ENCODE measurements at places on chromosomes 3 and 15. TPM values are rescaled to one million over a fixed set of nuclear protein-coding genes. Genes with fewer than 3 reads are reported as not detected.
A peak's percentile ranks its signal among the peaks of the same experiment; 100 is the strongest.

- peak; percentile 19 for DNase-seq
Observed at GRCh38 chr3:85560088-85560785, 601.4 kb downstream of the CADM2 start.

GRCh38 chr15:69887009-69887408, 210.7 kb downstream of the TLE3 start:
- no peak for DNase-seq

DNA sequence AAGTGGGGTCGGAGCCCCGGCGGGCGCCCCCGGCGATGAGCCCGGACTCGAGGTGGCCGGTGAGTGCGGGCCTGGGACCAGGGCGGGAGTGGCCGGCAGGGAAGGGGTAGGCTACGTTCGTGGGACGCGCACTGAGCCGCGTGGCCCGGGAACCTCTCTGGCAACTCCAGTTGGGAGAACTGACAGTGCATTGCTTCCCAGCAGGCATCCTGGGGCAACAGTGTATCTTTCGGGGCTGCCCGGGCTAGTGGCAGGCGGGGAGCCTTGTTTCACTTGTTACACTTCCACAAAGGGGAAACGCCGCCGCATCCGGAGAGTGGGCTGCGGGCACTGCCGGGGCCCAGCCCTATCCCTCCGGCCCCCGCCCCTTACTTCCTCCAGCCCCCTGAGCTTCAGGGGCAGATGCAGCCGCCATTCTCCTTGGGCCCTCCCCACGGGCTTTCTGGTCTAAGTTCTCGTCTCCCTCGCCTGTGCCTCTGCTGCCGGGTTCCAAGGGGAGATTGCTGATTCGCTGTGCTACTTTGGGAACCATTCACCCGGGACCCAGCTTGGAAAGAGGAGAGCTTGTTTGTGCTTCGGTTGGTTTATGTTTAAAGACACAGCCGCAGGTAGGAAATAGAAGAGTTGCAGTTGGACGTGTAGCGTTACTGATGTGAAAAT, 675 bp downstream of the BRPF1 start:
- DNase-seq = no peak

GRCh38 chr3:23405081-23405480, 202.0 kb downstream of the UBE2E2 start:
- no peak for DNase-seq

DNA sequence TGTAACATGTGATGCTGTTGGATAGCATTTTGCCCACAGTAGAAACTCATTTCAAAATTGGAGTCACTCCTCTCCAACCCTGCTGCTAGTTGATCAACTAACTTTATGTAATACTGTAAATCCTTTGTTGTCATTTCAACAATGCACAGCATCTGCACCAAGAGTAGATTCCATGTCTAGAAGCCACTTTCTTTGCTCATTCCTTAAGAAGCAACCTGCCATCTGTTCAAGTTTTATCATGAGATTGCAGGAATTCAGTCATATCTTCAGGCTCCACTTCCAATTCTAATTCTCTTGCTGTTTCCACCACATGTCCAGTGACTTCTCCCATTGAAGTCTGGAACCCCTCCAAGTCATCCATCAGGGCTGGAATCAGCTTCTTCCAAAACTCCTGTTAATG, 42.9 kb downstream of the AKAP13 start:
- DNase-seq = no peak

DNA sequence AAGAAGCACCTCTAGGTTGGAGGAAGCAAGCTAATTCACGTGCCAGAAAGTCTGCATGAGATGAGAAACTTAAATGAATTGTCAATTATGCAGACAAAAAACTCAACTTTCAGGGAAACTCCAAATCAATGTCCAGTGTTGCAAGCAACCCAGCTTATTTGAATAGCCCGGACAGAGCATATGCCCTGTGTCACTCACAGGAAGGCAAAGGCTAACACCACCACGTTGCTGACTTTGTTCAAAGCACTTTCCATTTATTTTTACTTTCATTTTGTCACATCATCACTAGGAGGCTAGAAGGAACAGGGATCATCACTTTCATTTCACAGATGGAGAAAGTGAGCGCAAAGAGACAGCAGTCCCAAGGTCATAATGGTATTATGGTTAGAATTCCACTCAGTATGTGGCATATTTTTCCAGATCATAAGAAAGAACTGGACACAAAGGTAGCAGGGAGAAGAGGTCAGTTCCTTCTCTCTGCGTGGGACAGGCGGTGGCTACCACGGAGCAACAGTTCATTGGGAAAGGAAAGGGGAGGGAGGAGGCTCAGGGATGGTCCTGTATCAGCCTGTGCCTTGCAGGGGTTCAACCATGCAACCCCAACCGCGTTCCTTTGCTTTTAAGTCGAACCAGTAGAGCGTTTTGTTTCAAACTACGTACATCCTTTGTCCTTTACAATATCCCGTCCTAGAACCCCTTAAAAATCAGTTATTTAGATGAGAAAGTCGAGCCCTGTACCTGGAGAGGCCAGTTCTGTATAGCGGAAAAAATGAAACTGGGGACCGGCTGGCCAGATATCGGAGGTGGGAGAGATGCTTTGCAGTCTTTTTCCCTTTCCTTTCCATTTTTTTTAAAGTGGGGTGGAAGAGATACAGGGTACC, 1.1 kb downstream of the HEG1 start:
- no peak for DNase-seq

DNA sequence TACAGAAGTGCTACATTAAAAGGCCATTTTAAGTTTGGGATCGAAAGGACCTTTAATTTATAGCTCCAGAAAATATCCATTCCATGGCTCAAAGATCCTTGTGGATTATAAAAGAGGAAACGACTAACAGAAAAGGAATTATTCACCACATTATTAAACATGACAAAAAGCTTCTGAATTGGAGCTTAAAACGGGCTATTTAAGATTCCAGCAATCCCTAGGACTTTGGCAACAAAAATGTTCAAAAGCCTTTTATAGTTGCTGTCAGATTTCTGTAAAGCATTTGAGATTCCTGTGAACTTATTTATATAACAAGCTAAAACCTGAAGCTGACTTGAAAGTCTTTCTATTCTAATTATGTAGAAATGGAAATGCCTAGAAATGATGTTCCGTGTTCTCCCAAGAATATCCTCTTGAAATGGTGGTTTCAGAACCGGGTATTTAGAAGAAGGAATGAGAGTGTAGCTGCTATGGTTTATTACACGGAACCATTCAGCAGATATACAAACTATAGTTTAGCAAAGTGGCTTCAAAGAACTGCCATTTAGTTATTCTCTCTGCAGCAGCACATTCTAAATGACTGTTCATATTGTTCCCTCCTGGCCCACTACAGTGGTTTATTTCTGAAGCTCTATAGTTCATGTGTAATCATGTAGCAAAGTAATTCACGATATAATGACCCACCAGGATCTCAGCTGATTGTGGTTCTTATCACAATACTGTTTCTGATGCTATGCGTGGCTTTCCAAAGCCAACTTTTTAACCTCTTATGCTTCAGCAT, 961.7 kb downstream of the FHIT start:
- DNase-seq = no peak

DNA sequence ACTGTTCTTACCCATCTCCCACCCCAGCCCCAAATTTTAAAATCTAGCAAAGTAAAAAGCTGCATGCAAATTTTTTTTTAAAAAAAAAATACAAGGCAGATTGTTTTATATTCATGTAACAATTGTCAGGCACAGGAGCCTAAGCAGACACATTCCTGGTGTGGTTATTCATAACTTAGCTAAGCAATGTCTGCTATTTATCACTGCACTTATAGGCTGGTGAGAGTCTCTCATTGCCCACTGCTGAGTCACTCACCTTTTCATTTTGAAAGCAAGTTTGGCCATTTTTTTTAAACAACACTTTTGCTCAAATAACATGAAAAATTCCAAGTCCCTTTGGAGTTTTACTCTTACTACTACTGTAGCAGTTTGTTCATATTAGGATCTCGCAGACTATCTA, 413.9 kb downstream of the RBMS3 start:
- DNase-seq = no peak

GRCh38 chr15:68389936-68390817, 41.8 kb downstream of the ITGA11 start:
- no peak for DNase-seq

DNA sequence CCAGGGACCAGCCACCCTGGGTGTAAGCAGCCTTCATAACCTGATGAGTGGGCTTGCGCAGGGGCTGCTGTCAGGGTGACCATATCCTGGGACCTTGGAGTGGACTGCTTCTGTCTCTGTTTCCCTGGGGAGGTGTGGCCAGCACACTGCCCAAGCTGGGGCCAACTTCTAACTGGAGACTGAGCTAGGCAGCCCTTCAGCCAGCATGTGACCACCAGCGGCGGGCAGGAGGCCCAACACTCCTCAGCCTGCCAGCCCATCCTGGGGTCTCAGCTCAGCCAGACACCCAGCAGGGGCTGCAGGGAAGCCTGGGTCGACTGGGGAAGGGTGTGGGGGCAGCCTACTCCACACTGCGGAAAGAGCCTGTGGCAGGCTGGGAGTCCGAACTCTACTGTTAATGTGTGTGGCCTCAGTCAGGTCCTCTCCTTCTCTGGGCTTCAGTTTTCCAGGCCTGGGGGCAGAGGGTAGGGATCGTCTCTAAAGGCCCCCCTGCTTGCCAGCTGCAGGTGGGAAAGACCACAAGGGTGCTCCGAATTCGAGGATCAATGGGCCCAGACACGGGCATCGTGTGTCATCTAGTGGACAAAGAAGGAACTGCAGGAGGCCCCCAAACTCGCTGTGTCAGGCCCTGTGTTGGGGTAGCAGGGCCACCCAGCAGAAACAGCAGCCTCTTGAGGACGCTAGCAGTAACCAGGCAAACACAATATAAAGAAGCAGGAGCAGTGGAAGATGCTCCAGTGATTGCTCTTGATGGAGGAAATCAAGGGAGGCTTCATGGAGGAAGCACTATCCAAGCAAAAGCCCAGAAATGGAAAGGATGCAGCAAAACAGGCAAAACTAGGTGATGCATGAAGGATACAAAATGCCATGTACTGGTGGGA, 2.0 kb upstream of the SEMA3G start:
- DNase-seq = peak; percentile 67

DNA sequence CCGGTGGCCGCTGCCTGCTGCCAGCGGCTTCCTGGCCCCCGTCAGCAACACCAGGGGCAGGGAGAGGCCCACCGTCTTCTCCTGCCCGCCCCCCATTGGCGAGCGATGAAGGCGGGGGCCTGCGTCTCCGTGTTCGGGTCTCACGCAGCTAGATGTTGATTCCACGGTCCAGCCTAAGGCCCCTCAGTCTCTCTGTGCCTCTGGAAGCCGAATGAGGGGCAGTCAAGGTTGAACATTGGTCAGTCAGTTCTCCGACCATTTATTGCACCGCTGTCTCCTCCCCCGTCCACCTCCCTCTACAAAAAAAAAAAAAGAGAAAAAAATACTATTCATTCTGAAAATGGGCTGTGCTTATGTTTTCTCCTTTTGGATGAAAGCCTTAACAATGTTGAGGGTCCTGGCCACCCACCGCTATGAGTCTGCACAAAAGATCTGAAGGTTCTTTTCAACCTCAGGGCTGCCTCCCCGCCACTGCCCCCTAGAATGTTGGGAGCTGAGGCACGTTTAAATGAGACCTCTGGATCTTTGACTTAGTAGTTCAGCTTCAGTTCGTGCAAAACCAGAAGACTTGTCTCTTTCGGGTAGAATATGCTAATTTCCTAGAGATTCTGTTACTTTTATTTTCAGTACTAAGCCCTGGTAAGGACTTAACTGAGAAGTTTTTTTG, 736 bp downstream of the IREB2 start:
- DNase-seq = no peak

GRCh38 chr15:86876387-86876944, 796.8 kb downstream of the AGBL1 start:
- no peak for DNase-seq

GRCh38 chr15:70048198-70048565, 49.5 kb downstream of the TLE3 start:
- no peak for DNase-seq

DNA sequence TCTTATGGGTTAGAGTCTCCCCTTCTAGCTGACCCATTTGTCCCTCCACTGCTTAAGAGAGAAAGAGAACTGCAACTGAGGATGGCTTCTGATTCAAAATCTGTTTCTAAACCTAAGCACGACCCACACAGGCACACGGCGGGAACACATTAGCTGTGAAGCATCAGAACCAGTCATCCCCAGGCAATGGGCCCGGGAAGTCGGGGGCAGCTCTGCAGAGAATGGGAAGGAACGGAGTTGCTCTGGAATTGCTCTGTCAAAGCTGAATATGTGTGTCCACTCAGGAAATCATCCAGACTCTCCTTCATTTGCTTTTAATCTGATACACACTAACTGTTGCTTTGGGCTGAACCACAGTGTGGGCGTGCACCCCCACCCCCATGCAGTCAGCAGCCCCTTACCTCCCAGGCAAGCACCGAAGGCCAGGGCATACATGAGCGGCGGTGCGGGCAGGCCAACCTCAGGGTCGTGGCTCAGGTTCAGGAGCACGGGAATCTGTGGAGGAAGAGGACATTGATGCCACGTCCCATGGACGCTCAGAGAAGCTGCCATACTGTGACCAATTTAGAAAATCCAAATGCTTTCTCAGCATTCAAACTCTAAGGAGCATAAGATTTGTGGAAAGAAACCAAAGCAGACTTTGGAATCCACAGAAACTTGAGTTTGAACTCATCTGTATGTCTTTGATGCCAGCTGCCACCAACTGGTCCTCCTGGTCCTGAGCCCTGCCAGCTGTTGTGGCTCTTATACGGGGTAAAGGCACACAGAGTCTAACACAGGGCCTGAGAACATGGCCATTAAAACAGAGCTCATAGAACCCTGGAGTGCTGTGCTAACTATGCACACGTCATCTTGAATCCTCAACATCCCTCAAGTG, 247.9 kb downstream of the OCA2 start:
- no peak for DNase-seq

DNA sequence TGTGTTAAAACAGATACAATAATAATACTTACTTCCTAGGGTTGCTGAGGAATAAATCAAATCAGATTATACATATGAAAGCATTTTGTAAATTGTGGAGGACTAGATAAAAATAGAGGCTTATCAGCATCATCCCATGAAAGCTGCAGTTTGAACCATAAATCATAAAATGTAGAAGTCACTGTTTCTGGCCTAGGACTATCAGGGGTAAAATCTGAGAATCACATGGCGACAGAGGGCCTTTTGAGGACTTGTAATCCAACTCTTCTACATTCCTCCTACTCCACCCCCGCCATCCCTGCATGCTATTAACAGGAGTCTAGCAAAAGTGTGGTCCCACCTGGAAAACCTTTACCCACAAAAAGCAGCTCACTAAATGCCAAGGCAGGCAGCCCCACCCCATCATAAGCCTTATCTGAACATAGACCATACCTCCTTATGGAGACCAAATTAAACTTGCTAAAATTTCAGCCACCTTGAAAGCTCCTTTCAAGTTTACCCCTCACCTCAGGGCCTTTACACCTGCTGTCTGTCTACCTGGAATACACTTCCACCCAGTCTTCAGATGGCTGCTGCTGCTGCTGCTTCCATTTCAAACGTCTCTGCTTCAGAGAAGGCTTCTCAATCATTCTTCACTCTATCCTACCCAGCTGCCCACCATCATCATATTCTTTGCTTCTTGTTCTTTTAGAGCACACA, 11.5 kb downstream of the MB21D2 start:
- no peak for DNase-seq

- no peak for DNase-seq
Observed at GRCh38 chr3:26574766-26575165, 47.8 kb upstream of the LRRC3B start.

GRAMD2A gene
- not detected for total RNA-seq

CD96 gene
- total RNA-seq = 0.41 TPM

AQP9 gene
- 0.82 TPM for total RNA-seq

ZBBX gene
- not detected for total RNA-seq

PSTPIP1 gene
- total RNA-seq = 2.2 TPM

CASR gene
- not detected for total RNA-seq

SI gene
- total RNA-seq = not detected
